ENCODE measurements at places on chromosomes 5 and 9.

- no peak for DNase-seq
Observed at GRCh38 chr9:107667231-107668070, 177.9 kb upstream of the KLF4 start.

GRCh38 chr5:174454464-174454863, 269.9 kb upstream of the MSX2 start:
- no peak for DNase-seq

DNA sequence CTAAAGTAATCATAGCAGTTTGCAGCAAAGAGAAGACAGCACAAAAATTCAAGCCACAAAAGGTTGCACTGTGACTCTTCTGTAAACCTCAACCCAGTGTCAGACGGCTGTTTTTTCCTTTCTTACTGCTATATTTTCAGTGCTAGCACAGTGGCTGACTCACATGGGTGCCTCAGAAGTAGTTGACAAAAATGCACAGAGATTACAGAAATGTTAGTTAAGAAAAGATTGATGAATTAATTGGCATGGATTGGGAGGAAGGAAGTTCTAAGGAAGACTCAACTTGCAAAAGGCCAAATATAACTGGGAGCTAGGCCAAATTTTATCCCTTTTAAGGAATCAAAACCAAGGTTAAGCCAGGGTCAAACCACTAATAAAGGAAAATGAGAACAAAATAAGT, 43.7 kb upstream of the ITGA1 start:
- DNase-seq: no peak

GRCh38 chr9:89179540-89179894, 899 bp upstream of the SHC3 start:
- DNase-seq: no peak

GRCh38 chr9:130824643-130825350, 10.3 kb upstream of the ABL1 start:
- DNase-seq: no peak

DNA sequence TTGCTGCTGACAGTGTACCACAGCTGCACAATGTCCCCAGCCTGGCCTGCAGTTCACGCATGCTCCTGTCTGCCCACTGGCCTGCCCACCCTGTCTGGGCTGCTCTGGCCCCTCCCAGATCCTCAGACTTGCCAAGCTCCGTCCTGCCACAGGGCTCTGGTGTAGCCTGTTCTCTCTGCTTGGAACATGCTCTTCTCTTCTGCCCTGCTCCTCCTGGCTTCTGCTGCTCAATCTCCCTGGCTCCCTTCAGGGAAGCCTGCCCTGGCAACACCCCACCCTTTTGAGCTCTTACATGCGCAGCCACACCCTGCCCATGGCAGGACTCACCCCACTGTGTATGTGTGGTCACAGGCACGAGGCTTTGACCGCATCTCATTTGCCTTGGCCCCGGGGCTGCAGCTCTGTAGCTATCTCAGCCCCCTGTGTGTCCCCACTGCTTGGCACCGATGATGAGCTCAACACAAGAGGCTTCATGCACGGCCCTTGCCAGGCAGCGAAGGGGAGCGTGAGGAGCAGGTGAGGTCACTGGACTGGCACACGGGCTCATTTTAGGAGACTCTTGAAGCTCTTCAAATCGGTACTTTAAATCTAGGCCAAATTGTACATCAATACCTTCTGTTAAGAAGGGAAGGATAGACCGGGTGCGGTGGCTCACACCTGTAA, 20.4 kb upstream of the BRD3 start:
- DNase-seq: no peak

GRCh38 chr5:98401656-98402055, 371.8 kb upstream of the RGMB start:
- no peak for DNase-seq

DNA sequence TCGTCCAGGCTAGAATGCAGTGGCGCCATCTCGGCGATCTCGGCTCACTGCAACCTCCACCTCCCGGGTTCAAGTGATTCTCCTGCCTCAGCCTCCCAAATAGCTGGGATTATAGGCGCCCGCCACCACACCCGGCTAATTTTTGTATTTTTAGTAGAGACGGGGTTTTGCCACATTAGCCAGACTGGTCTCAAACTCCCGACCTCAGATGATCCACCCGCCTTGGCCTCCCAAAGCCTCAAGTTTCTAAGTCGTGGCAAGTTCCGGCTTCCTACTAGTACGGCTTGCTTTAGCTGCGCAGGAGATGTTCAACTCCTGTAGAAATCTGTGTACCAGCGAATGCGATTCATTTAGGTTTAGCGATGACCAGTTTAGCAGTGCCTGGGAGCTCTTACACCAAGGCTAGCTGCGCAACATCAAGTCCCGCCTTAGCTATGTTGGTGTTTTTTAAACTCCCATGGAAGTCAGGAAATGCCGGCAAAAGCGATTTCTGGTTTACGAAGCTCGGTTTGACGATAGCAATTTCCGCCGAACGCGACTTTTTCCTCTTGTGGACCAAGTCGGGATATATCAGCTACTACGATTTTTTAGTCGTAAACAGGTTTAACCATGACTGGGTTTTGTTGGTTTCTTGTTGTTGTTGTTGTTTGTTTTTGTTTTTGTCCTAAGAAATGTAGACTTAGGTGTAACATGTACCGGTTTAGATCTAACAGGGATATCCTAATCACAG, 46.4 kb downstream of the ANXA2R start:
- DNase-seq: no peak
